Mesothelial cell of epicardium (in vitro differentiated cells): ENCODE measurements at places on chromosomes 13 and 19.

DNA sequence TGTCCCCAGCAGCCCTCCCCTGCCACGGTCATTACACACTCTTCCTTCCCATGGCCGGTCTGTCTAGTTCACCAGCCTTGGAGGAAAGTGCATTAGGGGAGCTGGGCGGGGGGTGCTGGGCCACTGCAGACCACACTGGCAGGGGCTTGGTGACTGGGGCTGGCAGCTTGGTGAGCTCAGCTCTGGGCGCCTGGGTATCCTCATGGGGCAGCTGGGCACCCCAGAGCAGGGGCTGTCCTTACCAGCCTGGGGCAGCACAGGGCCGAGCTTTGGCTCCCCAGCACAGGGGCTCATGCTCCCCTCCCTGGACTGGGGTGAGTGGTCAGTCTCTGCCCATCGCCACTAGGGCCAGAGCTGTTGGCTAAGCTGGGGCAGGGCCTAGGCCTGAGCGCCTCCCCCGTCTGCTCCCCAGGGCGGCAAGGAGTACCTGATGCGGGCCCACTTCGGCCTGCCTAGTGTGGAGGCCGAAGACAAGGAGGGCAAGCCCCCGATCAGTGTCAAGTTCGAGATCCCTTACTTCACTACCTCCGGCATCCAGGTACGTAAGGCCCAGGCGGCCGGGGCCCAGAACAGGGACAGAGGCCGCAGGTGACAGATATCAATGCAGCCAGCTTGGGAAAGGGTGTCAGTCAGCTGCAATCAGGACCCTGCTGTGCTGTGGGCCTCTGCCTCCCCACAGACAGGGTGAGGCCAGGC is 35.5 kb downstream of the AP1M1 start:
- no peak for DNase-seq

DNA sequence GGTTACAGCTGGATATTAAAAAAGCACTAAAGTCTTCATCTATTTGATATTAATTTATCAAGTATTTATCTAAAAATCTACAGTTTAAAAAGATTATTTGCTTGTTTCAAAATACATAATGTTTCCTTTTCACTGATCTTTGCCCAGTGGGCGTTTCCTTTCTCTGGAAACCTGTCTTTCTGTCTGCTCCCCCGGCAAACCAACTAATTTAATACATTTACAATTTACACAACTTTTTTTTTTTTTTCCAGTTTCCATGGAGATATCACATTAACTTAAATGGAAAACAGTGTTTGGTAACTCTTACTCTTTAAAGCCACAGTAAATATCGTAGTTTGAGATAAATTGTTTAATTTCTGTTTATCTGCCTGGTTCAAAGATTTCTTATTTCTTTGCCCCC is 5.3 kb downstream of the GPC6 start:
- no peak for DNase-seq

DNA sequence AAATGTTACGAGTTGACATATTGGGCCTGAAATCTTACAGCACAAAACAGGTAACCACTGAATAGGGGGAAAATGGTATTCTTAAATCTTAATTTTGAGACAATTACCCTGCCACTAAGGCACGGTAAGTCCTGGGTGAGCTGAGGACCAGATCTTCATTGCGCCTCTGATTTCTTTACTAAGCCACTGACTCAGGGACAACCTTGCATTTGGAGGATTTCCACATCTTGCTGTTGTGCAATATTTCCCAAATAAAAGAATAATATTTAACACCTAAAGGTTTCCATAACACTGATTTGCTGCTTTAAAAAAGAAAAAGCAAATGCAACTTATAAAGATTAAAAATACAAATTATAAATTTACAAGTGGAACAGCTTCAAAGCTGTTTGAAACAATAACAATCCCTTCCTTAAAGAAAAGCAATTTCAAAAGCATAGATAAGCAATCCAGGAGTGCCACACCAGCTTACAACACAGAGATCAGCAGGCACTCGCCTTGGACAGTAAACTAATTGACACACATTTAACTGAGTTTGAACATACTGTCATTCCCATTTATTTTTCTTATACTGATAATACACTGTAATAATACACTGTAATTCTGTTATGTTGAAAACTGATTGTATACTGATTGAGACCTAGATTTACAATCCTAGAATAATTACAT is 79.6 kb upstream of the DOCK9 start:
- DNase-seq: no peak

DNA sequence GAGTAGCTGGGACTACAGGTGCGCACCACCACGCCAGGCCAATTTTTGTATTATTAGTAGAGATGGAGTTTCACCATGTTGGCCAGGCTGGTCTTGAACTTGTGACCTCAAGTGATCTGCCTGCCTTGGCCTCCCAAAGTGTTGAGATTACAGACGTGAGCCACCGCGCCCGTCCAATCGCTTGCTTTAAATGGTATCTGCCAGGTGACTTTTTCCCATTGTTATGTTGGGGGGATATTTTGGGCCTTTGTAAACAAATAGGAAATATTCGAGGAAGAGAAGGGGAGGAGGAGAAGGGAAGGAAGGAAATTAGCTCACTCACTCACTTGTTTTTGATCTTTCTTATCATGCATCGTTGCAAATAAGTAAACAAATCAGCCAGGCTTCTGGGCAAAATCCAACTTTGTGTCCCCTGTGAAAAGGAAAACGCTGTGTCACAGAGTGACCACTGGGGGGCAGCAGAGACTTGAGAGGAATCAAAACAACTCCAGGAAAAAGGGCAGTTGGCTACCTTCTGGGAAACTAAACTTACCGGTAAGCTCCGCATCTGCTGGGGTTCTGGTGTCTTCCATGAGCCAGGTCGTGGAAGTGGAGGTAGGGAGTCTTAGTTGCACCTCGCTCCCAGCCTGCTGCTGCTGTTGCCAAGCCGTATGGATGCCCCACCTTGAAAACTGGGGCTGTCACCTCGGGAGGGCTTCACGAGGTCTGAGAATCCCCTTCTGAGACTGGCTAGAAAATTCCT is 9.3 kb upstream of the RANBP3 start:
- DNase-seq: peak; percentile 71

GRCh38 chr19:1213391-1214286 is 8.1 kb downstream of the STK11 start:
- no peak for DNase-seq

GRCh38 chr13:112983428-112984196 is 14.6 kb downstream of the MCF2L start:
- no peak for DNase-seq

DNA sequence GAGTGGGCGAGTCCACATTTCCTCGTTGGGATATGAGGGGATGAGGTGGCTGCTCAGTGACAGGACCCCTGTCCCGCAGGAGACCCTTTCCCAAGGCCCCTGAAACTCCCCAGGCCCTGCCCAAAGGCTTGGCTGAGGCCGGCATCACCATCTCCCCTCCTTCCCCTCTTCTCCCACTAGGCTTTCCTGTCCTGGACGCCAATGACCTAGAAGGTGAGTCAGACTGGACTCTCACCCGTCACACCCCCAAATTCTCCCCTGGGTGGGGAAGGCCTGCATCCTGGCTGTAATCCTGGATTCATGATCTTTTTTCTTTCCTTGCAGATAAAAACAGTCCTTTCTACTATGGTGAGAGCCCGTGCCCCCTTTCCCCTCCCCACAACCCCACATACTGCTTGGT is 5.3 kb downstream of the FXYD3 start:
- DNase-seq: no peak

- peak; percentile 58 for DNase-seq
Observed at GRCh38 chr19:20078581-20079031, 806 bp downstream of the ZNF90 start.

DNA sequence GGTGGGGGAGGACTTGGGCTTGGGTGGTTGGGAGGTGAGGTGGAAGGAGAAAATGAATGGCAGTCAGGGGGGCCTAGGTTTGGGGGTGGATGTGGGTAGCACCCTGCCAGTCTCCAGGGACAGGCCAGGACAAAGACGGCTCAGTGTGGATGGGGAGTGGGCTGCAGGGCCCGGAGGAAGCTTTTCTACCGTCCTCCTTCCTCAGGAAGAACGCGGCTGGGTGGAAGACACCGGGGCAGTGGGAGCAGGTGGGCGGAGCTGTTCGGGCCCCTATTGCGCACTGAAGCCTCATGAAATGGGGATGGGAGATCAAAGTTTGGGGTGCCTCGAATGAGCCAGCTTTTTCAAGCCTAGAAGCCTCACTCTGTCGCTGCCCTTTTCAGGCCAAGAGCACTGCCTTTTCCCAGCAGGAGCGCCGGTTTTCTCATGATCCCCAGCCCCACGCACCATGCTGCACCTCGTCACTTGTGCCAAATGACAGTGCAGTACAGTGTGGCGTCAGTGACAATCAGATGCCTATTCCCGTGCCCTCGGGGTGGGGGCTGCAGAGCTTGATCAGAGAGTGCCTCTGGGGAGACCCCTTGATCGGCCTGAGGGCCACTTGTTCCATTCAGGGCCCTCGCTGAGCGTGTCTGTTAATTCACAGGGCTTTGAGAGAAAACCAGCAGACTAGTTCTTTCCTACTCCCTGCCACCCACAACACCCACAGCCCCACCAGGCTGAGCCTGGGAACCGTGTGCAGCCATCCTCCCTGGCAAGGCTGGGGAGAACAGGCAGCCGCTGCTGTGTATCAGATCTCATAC is 1.5 kb downstream of the CALM3 start:
- DNase-seq: peak; percentile 39

DNA sequence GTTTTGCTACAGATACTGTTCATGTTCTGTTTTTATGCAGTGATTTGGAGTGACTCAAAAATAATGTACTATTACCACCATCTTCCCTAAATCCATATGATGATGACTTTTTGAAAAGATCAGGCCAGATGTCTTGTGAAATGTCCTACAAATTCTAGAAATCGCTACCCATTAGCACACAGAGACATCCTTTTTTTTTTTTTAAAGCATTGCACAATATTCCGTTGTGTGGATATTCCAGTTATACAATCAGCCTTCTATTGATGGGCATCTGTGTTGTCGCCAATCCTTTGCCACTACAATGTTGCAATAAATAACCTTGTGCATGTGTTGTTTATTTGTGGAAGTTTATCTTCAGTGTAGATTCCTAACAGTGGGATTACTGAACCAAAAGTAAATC is 24.5 kb downstream of the ZDHHC20 start:
- DNase-seq: no peak

- DNase-seq: no peak
Observed at GRCh38 chr19:14310055-14310454, 71.2 kb upstream of the ADGRE5 start.

GRCh38 chr19:54415901-54416673 is 823 bp downstream of the TTYH1 start:
- DNase-seq: no peak
